ENCODE measurements at places on chromosomes 6 and 20.

- peak; percentile 14 for DNase-seq
Measured at GRCh38 chr20:24991897-24992486, 559 bp downstream of the APMAP start.

- DNase-seq: no peak
Measured at GRCh38 chr20:45508068-45508886, 7.1 kb downstream of the SPINT3 start.

DNA sequence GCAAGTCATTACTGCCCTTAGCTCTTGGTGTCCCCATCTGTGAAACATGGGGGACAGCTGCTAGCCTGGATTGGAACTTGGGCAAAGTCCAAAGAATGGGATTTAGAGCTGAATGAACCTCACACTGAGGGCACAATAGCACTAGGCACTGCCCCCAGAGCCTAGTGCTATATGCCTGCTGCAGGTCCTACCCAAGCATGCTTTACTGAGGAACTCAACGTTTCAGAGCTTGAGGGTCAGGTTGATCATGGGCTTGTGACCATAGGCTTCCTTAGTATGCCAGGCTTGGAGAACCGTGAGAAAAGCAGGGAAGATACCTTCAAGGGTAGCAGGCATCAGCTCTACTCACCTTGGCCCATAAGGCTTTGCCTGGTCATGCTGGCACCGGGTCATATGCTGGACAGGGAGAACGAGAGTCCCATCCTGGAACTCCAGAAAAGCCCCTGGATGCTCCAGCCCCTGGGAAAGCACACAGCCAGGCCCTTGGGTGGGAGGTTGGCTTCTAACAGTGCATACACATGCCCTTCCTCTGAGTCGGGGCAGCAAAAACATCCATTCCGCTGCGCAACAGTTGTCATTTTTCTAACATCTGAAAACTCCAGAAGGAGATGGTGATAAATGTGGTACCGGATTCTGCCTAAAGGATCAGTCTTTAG lies 29.7 kb downstream of the EIF2S2 start:
- DNase-seq: no peak

DNA sequence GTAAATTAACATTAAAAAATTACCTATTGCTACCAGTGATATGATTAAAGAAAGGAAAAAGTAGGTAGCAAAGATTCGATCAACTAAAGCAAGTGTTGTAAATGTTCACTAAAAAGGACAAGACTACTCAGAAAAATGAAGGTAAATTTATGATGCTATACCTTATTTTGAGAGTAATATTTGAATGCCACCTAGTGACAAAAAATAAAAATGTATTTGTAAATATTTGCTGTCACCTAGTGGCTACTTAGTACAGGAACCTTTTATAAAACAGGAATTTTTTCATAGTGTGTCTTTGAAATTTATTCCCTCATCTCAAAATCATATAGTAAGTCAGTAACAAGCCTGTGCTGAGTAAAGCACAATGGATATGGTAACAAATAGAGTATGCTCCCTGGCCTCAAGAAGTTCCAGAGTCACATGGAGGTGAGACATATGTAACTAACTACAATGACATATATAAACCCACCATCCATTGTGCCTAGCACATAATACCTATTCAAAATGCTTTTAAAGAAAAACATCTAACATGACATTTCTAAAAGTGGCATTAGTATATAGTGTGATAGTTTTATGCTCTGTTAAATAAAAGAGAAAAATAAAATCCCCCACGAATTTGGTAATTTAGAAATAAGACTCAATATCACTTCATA lies 193.1 kb upstream of the SIM1 start:
- DNase-seq: no peak

DNA sequence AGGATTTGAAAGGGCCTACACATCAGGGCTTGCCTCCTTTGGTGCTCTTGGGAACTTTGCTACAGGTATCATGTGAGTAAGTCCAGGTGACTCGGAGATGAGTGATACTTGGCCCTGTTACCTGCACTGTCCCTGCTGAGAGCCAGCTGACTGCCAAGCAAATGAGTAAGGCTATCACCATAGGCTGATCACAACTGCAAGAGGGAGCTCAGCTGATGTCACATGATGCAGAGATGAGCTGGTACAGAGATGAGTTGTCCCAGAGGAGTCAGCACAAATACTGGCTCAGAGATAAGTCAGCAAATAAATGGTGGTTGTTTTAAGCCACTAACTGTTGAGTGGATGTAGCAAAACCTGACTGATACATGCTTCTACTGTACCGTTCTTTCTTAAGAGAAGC lies 41.4 kb downstream of the LAMP5 start:
- no peak for DNase-seq

- DNase-seq: no peak
Measured at GRCh38 chr20:2558581-2559278, 22.4 kb downstream of the TMC2 start.

GRCh38 chr6:131893198-131893597 lies 58.0 kb downstream of the CCN2 start:
- no peak for DNase-seq

DNA sequence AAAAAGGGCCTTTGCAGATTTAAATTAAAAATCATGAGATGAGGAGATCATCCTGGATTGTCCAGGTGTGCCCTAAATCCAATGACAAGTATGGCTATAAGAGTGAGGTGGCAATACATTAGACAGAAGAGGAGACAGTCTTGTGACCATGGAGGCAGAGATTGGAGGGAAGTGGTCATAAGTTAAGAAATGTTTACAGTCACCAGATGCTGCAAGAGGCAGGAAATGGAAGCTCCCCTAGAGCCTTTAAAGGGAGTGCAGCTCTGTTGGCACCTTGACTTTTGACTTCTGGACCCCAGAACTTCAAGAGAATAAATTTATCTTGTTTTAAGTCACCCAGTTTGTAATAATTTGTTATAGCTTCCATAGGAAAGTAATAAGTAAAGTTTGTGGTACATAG lies 61.1 kb downstream of the HMGN3 start:
- DNase-seq: no peak

- no peak for DNase-seq
Measured at GRCh38 chr6:159595173-159595572, 97.9 kb downstream of the SOD2 start.

GRCh38 chr20:57290178-57290484 lies 23.7 kb upstream of the BMP7 start:
- no peak for DNase-seq

- no peak for DNase-seq
Measured at GRCh38 chr6:162622572-162622971, 105.0 kb downstream of the PRKN start.

- DNase-seq: no peak
Measured at GRCh38 chr20:34883809-34884208, 7.4 kb downstream of the ACSS2 start.

DNA sequence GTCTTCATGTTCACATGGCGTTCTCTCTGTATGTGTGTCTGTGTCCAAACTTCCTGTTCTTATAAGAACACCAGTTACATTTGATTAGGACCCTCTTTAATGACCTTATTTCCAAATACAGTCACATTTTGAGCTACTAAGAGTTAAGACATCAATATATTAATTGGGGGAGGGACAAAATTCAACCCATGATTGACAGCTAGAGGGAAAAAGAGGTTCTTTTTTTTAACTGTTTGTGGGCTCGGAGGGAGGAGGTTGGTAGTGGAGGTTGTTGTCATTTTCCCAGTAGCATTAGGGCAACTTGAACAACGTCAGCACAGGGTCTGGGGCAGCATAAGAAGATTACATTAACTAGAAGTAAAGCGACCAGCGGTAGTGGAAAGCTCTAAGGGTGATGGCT lies 2.3 kb upstream of the GMDS start:
- DNase-seq: no peak

DNA sequence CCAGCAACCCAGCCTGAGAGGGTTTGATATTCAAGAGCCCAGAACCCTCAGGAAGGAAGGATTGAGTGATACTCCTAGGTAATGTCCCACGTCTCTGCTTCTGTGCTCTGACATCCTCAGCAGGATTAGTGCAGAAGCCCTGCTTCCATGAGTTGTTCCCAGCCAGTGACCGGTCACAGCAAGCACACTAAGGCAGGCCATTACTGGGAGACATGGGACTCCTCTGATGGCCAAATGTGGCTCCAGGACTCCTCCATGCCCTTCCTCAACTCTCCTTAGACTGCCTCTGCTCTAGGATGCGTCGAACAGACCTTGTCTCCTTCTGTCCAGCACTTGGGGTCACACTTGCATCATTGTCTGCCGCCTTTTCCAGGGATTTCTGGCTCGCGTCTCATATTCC lies 7.6 kb downstream of the HLA-A start:
- DNase-seq: no peak

DNA sequence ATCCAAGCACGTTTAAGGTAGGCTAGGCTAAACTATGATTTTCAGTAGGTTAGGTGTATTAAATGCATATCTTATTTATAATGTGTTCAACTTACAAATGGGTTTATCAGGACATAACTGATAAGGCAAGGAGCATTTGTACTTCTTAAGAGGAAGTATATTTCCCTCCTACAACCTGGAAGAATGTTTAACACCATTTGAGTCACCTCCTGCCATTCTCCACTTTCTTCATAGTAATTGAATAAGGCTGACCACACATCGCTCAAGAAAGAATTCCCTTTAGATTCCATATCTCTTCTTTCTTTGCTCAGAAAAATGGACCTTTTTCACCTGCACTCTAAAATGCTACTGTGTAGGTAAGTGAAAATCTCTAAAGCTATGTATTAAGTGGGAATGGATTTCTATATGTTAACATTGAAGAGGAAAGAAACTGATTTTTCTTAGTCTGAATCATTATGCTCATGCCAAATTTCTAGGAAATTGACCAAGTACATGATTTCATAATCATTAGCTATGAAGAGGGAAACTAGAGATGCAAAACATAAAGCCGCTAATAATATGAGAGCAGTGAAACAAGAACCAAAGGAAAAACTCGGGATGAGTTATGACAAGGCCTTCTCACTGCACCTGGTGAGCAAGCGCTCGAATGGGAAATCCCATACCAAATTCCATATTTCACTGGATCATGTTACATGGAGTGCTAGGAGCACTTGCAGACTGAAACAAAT lies 210.4 kb downstream of the ALDH8A1 start:
- no peak for DNase-seq

DNA sequence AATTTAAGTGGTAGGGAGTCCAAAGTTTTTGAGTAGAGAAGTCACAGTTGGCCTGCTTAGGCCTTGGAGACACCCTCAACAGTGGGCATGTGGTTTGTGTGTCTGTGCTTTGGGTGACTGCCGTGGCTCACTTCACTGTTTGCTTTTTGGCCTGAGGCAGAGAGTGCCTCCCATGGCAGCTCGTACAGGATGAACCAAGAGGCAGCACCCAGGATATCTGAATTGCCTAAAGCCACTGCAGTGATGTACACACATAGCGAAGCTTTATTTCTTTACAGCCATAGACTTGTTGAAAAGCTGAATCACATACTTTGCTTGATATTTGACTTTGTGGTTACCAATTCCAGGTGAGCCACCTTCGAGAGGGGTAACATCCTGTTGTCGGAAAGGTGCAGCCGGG lies 21.6 kb downstream of the RREB1 start:
- DNase-seq: no peak

DNA sequence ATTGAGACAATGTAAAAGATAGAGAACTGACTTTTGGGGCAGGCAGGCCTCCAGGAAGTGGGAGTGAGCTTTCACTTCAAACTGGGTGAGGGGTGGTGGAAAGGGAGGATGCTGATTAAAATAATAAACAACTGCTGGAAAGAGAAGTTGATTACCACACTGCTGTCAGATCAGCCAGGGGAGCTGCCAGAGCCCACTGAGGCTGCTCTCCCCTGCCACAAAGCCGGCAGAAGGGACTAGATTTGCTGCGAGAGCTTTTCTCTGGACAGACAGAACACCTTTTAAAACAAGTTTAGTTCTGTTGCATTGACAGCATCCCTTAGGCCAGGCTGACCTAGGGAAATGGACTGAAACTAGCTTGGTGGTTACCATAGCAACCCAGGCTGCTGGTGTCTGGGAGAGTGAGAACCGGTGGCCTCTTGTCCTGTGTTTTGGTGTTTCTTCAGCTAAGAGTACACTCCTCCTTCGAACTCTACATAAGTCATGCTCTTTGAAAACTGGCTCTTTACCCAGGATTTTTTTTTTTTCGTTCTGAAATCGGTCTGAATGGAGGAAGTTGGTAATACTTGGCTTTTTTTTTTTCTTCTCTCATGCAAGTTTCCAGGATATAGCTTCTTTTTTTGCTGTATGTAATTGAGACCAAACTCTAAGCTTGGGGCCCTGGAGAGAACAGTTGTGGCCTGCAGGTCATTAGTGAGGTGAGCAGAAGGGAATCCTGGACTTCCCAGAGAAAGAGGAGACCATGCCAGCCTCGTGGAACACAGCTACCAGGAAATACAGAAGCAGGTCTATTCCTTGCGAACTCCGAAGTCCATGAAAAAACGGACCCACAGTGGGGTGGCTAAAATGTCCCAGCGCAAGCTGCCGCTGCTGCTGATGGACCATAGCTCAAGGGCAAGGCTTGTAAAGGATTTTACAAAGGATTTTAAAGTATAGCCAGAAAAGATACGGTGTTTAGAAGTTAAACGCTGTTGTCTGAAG lies 374.4 kb downstream of the UTRN start:
- no peak for DNase-seq

GRCh38 chr6:125819535-125820326 lies 29.0 kb downstream of the NCOA7 start:
- no peak for DNase-seq

DNA sequence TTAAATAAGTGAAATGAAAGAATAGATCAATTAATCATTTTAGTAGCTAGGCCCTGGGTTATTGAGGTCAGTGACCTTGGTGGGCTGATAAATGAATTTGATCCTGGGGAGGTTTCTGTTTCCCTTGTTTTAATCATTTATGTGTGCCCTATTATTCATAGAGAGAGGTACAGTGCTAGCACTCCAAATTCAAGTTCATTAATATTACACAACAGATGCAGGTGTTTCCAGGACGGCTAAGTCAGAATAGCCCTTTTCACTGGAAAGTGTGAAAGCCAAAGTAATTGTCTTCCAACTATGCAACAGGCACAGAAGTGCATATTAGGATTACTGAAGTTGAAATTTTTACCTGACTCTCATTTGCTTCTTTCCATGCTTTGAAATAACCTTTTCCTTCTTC lies 61.7 kb upstream of the SGK1 start:
- DNase-seq: no peak

DNA sequence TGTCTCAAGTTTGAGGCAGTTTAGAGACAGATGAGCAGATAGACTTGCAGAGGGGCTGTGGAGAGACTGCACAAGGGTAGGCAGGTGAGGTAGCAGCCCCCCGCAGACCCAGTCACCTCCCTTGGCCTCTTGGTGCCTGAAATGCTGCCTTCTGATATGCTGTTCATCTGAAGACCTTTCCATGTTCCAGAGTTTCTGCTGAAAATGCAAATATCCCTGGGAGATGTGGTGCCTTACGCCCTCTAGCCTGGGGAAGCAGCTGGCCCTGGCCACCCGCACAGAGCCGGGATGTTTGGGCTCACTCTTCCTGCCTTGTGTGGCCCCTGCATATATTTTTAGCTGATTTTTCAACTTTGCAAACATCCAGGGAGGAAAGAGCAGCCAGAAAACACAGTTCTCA lies 51.4 kb downstream of the TMEM242 start:
- DNase-seq: no peak

GRCh38 chr6:21000331-21000801 lies 466.1 kb downstream of the CDKAL1 start:
- no peak for DNase-seq
